ENCODE measurements at places on chromosomes 5 and 9.

DNA sequence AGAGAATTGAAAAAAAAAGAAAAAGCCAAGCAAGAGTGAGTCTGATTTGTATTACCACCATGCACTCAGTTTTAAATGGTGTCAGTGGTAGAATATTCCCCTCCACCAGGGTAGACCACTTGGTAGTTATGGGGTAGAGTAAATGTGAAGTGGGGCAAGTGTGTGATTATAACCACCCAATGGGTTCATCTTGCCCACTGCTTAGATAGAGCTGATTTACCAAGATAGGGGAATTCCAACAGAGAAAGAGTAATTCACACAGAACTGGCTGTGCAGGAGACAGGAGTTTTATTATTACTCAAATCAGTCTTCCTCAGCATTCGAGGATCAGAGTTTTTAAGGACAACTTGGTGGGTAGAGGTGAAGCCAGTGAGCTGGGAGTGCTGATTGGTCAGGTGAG, 113.3 kb upstream of the RAI14 start:
- DNase-seq, result no peak

GRCh38 chr5:42592401-42593140, 164.0 kb upstream of the CCDC152 start:
- DNase-seq, result no peak

- DNase-seq, result no peak
Observed at GRCh38 chr5:17186256-17186655, 31.2 kb upstream of the BASP1 start.

DNA sequence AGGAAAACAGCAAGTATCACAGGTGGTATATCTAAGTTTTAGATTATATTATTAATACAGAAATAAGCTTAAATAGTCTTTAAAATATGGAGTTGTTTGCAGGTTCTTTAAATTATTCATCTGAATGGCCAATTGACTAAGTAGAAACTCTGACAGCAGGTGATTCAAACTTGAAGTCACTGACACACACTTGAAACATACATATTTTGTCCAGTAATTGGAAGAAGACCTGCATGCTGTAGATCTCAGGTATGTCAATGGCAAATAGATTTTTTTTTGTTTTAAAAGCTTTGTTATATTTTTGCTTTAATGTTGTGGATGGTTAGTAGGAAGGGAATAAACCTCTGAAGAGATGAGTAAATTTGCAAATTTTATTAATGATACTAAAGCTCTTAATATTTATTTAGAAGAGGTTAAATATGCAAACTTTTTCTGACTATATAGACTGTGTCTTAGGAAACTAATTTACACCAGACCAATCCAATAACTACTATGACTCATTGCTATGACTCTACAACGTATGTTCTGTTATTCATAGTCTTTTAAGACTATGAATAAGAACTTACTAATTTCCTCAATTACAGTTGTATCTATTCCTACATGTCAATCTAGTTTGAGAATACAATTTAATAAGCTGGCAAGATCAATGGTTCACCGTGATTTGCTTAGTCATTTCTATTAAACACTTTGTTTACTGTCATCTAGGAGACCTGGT, 53.9 kb upstream of the RORB start:
- DNase-seq, result no peak

DNA sequence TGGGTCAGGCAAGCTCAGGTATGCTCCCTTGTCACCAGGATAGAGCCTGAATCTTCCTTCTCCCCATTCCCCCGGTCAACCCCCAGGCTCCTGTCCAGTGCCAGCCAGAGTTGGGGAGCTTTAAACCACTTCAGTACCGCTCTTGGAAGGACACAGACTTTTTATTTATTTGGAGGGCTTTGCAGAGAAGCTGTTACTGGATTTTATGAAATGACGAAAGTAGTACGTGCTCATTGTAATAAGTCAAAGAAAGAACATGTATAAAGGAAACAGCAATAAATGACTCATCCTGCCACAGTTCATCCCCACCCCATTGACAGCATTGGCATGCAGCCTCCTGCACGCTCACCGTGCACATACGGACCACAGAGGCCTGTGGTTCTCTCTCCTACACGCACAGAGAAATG, 230.3 kb downstream of the AUH start:
- DNase-seq, result no peak

DNA sequence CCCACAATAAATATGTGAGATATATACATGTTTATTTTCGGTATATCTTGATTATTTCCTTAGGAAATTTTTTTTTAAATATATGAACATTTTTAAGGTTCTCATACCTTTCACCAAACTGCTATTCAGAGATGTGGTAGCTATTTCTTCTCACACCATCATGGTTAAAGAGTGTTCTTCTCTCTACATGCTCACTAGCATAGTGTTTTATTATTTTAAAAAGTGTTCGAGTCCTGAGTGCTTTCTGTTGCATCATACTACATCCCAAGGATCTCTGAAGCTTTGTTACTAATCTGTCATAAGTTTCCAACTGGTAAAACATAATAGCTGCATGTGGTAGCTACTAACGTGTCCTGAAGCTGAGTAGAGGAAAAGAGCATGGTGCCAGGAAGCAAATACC, 177.4 kb upstream of the GLRA1 start:
- no peak for DNase-seq

DNA sequence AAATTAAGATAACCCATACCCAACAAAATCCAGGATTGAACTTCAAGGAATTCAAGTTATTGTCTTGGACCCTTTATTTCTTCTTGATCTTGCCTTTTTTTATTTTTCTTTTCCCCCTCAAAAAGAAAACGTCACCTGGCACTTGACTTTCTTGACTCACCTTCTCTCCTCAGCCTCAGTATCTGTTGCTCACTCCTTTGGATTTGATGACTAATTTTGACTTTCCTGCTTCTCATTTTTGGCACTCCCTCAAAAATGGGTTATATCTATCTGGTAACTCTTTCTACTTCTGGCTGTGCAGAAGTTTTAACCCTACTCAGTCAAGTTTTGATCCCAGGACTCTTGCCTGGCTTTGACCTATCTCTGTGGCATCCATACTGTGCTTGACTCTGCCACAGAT, 66.6 kb upstream of the SPATA31D4 start:
- DNase-seq, result no peak

DNA sequence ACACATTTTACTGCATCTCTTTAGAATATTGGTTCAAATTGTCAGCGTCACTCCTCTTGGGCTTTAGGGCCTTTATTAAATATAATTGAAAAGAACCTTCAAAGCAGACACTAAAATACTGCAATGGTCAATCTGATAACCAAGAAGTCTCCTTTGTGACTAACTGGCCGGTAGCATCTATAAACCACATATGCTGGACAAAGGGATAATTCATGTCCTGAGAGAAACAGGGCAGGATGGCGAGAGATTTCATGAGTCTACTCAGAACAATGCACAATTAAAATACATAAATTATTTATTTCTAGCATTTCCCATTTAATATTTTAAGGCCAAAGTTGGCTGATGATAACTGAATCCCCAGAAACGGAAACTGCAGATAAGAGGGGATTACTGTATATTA, 1083.4 kb upstream of the CDH18 start:
- no peak for DNase-seq

DNA sequence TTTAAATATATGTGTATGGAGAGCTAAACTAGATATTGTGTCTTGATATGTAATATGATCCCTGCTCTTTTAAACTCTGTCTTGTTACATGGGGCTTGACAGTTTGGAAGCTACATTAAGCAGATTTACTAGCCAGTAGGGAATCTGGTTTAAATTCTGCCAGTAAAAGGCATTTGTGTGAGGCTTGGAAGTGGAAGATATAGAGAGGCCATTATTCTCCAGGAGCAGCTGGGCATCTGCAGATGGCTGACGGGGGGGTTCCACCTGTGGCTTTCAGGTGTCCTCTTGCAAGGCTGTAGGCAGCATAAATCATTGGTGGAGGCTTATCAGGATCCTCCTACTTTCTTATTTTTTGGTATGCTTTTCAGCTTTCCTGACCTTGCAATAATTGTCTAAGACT, 179.1 kb upstream of the FBXL7 start:
- no peak for DNase-seq

GRCh38 chr9:130382636-130383349, 62.0 kb upstream of the ASS1 start:
- no peak for DNase-seq

GRCh38 chr9:101167490-101168134, 139.1 kb downstream of the PLPPR1 start:
- no peak for DNase-seq

GRCh38 chr5:1204693-1205242, 3.4 kb downstream of the SLC6A19 start:
- peak; percentile 44 for DNase-seq

GRCh38 chr9:126558051-126558665, 55.6 kb upstream of the LMX1B start:
- peak; percentile 45 for DNase-seq

Measured in NCI-H2107 (cell line).